Stimulated activated CD8-positive, alpha-beta memory T cell treated with anti-CD3 and anti-CD28 coated beads, Interleukin-4, amount 100 ng/mL, for 4 hours (primary cell): ENCODE measurements at places on chromosomes 4 and X.

- no peak for DNase-seq
Observed at GRCh38 chr4:152392079-152392478, 143.8 kb downstream of the FBXW7 start.

GRCh38 chr4:121706595-121707021 lies 9.8 kb upstream of the ANXA5 start:
- DNase-seq: peak; percentile 52

DNA sequence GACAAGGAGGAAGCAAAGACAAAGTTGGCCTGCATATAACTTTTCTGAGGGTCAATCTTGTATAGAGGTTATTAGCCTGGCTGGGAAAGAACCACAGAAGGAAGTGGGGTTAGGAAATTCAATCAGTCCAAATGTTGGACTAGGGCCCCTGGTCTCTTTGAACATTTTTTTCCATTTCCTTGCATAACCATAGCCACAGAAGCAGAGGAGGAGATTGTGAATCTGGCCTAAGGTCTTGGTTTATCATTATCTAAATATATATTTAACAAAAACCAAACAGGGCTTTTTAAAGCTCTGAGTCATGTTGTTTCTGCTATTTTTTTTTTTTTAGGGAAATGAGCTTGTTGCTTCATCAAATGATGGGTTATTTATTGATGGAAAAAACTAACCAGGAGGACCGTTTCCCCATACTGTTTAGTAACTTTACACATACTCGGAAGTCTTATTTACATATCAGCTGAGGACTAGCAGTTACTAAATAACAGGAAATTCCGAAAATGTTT lies 97.7 kb upstream of the ACSL4 start:
- DNase-seq: no peak

DNA sequence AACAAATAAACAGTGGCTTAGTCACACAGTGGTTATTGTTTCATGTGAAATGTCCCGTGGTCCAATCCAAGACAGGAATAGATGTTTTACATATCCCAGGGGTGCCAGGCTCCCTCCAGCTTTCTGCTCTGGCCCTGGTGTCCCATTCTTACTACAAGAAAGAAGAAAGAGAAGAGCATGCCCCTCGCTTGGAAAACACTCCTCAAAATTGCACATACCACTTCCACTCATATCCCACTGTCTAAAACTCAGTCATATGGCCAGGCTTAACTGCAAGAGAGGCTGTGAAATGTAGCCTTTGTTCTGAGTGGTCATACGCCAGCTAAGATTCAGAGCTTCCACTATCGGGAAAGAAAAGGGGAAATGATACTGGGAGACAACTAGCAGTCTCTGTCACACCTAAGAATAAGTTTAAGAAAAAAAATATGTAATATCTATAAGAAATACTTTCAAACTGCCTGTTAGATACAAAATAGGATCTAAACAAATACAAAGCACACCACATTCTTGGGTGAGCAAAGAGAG lies 306.8 kb upstream of the FAM241A start:
- no peak for DNase-seq

DNA sequence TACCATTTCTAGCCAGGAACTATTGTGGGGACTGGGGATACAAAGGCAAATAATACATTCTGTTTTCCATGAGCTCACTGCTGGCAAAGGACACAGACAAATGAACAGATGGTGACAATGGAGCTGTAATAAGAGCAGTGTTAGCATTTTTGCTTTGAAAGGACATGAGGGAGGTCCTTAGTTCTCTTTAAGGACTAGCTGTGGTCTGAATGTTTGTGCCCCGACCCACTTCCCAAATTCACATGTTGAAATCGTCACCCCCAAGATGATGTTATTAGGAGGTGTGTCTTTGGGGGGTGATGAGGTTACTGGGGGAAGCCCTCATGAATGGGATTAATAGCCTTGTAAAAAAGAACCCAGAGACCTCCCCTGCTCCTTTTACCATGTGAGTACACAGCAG lies 30.3 kb downstream of the CCNG2 start:
- no peak for DNase-seq

- no peak for DNase-seq
Observed at GRCh38 chr4:139556071-139556723, at the start of gene SETD7. SETD7 (minus strand) TSS chr4:139556219; CDS start chr4:139556137, 82 bp downstream.

DNA sequence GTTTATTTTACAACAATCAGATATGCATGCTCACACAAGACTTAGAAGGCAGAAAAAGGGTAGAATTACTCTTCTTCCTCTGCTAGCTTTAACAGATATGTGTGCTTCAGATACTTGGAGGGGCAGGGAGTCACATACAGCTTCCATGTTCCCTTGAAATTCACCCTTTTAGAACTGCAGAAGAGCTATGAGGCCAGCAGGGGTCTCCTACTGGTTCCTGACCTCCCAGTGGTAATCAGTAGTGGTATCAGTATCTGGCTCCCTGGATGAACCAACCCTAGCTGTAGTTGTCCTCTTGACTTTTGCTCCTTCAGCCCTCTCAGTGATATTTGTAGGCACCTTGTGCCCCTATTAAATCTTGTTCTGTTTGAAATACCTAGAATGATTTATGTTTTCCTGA lies 81.5 kb downstream of the RCHY1 start:
- DNase-seq: no peak

DNA sequence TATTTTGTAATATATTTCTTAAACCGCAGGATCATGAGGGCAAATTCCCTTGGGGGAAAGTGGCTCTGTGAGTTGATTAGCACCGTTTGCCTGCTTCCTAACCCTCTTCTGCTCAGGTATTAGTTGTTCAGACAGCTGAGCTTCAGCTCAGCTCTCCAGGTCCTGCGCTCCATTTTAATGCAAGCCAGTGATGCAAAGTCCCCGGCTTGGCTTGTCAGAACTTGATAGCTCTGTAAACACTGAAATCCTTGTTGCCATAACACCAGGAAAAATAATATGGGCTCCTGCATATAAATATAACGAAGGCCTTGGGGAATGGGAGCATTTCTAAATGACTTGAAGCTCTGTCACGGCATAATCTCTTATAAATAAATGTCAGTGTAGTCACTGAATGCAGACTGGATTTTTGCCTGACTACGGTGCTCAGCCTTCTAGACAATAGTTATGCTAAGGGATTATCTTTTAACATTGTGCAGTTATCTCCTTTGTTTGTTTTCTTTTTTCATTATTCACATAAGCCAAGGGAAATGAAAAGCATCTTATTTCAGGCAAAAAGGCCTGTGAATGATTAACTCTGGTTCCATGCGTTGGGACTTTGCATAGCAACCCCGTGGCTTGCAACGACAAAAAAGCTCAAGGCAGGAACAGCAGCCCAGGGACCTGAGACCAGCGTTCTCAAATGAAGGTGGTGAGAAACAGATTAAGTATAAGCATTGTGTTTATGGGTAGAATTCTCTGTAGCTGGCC lies 253.2 kb downstream of the SPRY1 start:
- no peak for DNase-seq

- DNase-seq: no peak
Observed at GRCh38 chr4:12701384-12701783, 782.8 kb downstream of the RAB28 start.

DNA sequence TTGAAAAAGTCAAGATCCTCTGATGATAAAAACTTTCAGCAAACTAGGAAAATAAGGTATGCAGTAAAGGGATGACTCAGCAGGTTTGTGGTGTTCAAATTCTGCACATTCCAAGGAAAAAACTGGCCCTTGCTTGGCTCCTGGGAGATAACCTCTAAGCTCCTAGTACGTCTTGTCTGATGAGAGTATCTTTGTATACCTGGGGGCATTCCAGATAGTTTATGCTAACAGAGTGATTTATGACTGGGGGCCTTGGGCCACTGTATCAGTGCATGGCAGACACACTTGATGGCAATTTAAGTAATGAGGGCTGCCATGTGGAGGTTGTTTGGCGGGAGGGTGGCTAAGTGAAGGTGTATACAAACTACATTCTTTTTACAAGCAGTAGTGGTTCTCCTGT lies 56.9 kb downstream of the NSG1 start:
- DNase-seq: no peak

GRCh38 chrX:40272776-40273175 lies 175.0 kb upstream of the BCOR start:
- no peak for DNase-seq

DNA sequence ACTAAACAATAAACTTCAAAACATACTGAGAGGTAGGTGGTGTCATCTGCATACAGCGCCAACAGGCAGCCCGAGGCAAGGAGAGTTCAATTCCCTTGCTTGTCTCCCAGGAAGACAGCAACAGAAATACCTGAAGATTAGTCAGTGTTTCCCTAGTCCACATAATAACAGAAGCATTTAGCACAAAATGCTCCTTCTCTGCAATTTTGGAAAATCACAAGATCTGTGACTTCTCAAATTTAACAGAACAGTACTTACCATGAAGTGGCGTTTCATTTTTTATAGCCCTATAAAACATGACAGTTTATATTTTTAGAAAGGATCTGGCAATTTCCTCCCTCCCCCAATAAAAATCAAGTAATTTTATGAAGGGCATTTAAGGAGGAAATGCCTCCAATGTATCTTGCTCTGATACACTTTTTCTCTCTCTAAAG lies 67.1 kb upstream of the MYOZ2 start:
- no peak for DNase-seq

DNA sequence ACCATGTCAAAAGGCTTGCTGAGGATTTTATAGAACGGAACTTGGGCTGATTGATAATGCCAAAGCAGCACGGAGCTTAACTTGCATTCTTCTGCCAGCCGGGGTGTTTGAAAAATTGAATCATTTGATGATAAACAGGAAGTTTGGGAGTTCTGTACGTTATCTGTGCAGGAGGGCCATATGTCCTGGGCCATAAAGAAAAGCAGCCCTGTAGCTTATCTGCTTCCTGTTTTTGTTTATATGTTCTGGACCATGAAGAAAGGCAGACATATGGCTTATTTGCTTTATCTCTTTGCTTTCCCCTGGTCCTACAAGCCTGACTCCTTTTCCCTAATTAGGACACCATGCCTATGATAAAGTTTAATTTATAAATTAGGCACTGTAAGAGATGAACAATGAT lies 62.4 kb downstream of the HOPX start:
- DNase-seq: no peak

- no peak for DNase-seq
Observed at GRCh38 chrX:120819126-120819525, 56.5 kb downstream of the CT47B1 start.

GRCh38 chrX:10106806-10107205 lies 50.0 kb upstream of the CLCN4 start:
- DNase-seq: peak; percentile 15

GRCh38 chr4:161791796-161792556 lies 371.8 kb downstream of the FSTL5 start:
- no peak for DNase-seq

GRCh38 chr4:3790006-3790561 lies 23.9 kb downstream of the ADRA2C start:
- DNase-seq: no peak

GRCh38 chr4:22593933-22594332 lies 78.1 kb upstream of the ADGRA3 start:
- no peak for DNase-seq

GRCh38 chr4:62571494-62571893 lies 1371.4 kb downstream of the ADGRL3 start:
- DNase-seq: no peak

- DNase-seq: no peak
Observed at GRCh38 chr4:15344041-15344440, 83.8 kb upstream of the C1QTNF7 start.

DNA sequence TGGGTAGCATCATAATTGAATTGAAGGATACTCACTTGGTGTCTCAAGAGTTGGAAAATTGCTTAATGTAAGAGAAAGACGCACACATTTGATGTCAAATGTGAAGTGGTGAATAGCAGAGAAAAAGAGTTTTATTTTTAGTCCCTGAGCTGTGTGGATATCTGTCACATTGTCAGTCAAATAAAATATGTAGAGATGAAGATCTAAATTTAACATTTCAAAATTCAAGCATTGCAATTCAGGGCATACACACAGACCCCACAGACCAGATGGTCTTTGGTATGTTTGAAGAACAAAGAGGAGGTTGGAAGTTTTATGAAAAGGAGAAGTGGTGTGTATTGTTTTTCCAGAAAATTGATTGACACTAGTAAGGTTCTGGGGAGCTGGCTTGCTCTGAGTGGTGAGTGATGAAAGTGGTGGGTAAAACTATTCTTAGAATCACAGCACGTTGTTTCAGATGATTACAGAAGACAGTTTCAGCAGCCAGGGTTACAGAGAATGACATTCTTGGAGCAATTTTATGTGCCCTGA lies 44.9 kb upstream of the BBS12 start:
- DNase-seq: no peak

- no peak for DNase-seq
Observed at GRCh38 chrX:74781507-74782034, 143.7 kb downstream of the NEXMIF start.

DNA sequence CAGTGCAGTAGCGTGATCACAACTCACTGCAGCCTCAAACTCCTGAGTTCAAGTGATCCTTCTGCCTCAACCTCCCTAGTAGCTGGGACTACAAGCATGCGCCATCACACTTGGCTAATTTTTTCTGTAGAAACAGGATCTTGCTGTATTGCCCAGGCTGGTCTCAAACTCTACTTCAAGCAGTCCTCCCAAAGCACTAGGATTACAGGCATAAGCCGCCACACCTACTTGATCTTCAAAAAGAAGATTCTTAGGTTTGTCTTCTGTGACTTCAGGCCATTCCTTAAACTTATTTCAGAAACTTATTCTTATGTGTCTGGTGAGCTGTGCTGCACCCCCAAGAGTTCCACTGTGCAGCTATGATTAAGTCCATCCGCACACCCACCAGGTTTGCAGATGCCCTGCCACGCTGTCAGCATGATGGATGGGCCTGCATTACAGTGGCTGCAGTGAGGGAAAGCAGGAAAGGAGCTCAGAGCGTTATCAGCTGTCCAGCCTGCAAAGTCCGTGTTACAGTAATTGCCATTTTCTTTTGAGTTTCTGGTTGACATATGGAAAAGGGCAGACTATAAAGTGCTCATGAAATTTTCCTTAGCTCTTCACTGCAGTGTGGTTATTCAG lies 146.6 kb downstream of the AASDH start:
- DNase-seq: no peak

DNA sequence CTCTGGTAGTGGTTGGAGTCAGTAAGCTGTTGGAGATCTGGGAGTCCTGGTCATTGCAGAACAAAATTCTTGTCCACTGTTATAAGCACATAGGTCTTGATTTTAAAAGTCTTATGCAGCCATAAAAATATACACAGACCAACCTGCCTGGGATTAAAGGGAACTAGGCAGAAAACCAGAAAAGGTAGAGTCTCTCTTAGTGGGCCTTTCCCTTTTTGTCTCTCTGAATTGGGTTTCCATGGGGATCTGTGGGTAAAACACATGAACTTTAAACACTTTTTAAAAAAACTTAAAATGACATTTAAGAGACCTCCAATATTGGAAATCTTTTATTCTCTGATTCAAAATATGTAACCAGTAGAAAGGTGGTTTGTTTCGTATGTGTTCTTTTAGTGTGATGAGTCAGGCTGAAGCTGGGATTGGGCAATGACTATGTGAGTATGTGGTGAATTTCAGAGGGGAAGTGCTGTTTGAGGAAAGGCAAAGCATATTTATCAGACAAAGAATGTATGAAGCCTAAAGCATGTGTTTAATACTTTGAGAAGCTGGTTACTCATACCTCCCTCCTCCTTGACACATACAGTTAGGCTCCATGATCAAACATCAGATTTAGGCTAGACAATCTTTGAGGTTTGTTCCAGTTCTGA lies 29.6 kb downstream of the SLC16A2 start:
- DNase-seq: no peak
